Skin of body (tissue), 3 donors: ENCODE measurements at places on chromosomes 12 and 14.

GRCh38 chr12:64459394-64459891 lies 7.5 kb downstream of the TBK1 start:
- DNase-seq, result no peak

DNA sequence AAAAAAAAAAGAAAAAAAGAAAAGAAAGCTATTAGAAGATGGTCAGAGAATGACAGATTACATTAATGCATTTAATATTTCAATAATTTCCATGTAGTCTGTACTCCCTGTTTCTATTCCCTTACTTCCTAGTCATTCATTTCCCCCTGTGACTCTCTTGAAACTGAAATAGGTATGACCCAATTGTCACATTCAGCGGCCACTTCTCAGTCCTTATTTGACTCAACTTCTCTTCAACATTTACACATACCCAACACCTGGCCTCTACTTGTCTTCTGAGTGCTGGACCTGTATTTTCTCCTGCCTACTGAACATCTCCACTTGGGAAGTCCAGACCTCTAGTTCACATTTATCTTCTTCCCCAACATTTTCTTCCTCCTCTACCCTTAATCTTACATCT lies 7.2 kb downstream of the EEA1 start:
- DNase-seq, result no peak

- DNase-seq, result no peak
These were observed 24.5 kb upstream of the HECTD1 start for GRCh38 chr14:31232081-31232480.

DNA sequence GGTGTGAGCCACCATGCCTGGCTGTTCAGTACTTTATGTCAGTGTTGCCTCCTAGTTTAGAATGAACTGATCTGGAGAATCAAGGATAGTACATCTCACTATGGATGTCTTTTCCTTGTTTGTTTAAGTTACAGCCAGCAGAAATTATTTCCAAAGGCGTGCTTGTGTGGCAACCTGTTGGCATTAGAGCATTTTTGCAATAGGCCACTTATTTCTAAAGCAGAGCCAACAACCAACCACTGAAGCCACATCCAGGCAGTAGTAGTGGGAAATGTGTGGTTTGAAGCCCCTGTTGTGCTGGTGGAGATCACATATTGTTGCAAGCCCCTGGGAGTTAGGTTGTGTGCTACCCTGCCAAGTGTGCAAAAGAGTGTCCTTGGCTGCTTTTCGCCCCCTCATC lies 3.7 kb downstream of the ANO6 start:
- DNase-seq, result no peak

- no peak for DNase-seq
These were observed 428.3 kb upstream of the NOVA1 start for GRCh38 chr14:27026097-27026496.

GRCh38 chr14:96135285-96135684 lies 69.4 kb upstream of the BDKRB2 start:
- DNase-seq, result no peak

DNA sequence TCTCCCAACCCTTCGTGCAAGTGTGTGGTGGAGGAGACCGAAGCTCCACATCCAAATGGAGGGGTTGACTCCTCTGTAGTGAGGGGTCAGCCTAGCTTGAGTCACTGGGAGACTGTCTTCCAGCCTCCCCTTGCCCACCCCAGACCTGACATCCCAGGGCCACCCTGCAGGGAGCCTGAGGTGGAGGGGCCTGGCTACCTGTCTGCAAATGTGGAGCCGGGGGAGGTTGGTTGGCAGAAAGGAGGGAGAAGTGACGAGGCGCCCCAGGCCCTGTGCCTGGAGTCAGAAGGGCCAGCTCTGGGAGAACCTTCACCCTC lies 37.5 kb downstream of the NFKBIA start:
- DNase-seq, result no peak

GRCh38 chr14:101464310-101464983 lies 96.8 kb upstream of the DIO3 start:
- no peak for DNase-seq

- no peak for DNase-seq
These were observed 5.5 kb upstream of the GAS2L3 start for GRCh38 chr12:100567945-100568344.

GRCh38 chr12:117060929-117061305 lies 38.3 kb downstream of the TESC start:
- no peak for DNase-seq

- no peak for DNase-seq
These were observed 53.8 kb downstream of the GALNT9 start for GRCh38 chr12:132275631-132276030.

DNA sequence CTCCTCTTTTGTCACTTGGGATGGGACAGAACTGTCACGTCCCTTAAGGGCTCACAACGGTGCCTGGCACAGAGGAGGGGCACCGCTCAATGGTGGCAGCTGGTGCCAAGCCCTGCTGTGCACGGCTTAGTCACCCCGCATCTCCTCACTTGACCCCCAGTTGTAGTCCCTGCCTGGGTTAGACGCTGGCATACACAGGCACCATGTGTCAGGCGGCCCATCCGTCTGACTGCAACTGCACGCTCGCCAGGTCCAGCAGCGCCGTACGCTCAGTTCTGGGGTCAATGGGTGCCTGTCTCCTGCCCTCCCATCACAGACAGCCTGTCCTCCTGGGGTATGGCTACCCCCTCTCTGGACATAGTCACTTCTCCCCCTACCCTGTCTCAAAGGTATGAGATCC lies 1.6 kb upstream of the PACS2 start:
- no peak for DNase-seq

GRCh38 chr14:39430762-39431415 lies 1.3 kb downstream of the FBXO33 start:
- no peak for DNase-seq

- no peak for DNase-seq
These were observed 55.6 kb downstream of the SYNE3 start for GRCh38 chr14:95460647-95461478.

- no peak for DNase-seq
These were observed 71.9 kb upstream of the DACT1 start for GRCh38 chr14:58565832-58566231.

GRCh38 chr12:14257734-14258574 lies 107.5 kb upstream of the ATF7IP start:
- peak; percentile 100 for DNase-seq

GRCh38 chr14:24432259-24433131 lies 2.7 kb downstream of the KHNYN start:
- DNase-seq, result no peak

DNA sequence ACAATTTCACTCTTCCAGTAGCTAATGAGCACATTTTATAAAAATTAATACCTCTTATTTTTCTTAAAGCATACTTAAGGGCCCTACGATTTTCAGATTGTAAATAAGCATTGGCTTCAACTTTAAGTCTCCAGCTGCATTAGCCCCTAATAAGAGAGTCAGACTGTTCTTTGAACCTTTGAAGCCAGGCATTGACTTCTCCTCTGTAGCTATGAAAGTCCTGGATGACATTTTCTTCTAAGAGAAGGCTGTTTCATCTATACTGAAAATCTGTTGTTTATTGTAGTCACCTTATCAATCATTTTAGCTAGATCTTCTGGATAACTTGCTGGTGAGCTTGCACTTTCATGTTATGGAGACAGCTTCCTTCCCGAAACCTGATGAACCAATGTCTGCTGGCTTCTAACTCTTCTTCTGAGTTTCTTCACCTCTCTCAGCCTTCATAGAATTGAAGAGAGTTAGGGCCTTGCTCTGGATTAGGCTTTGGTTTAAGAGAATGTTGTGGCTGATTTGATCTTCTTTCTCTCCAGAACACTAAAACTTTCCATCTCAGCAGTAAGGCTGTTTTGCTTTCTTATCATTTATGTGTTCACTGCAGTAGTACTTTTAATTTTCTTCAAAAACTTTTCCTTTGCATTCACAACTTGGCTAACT lies 377.1 kb upstream of the RGS6 start:
- no peak for DNase-seq

- no peak for DNase-seq
These were observed 282.9 kb upstream of the FLRT2 start for GRCh38 chr14:85247071-85247470.

GRCh38 chr12:28759333-28759732 lies 389.7 kb upstream of the FAR2 start:
- DNase-seq, result no peak

DNA sequence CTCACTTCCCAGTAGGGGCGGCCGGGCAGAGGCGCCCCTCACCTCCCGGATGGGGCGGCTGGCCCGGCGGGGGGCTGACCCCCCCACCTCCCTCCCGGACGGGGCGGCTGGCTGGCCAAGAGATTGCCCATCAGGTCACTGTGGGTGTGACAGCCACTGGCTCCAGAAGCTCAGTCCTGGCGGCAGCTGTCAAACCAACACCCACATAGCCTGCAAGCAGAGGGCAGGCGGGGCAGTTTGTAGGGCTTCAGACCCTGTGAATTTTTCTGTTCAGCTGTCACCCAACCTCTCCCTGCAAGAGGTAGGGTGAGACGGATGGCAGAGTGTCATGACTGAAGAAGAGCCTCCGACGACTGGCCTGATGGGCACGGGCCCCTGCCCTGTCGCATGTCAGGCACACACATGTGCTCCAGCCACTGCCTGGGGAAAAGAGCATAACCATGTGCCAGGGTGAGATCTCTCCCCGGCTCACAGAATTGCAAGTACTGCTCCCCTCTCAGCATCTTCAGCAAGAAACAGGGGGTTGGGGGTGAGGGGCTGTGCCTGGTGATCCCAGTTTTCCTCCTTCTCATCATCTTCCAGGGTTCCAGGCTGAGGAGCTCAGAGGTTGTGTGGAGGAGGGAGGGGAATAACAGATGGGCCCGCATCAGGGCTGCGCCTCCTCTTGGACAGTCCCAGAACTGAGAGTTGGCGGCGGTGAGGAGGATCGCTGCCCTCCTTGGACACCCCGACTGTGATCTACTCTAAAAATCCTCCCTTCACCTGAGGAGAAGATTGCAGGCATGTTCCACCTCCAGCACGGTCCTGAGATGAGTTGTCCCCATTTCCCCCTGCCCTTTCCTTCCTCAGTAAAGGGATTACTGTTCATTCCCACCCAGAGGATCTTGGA lies 11.2 kb upstream of the PRPH start:
- no peak for DNase-seq

GRCh38 chr12:8698879-8699278 lies 1.1 kb downstream of the RIMKLB start:
- peak; percentile 29 for DNase-seq

DNA sequence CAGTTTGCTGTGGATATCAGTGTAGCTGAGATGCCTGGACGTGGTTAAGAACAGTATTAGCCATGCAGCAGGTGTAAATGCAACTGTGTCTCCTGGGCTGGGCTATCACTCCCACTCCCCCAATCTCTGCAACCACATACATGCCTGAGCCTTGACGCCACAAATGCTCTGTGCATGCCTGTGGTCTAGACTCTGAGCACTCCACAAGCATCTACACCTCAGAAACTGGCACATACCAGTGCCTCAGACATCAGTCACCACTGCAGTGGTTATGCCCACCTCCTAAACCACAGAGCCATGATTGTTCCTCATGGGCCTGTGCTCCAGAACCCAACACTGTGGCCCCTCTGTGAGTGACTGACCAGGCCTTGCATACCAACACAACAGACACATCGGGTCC lies 226.8 kb upstream of the ALG10 start:
- no peak for DNase-seq

DNA sequence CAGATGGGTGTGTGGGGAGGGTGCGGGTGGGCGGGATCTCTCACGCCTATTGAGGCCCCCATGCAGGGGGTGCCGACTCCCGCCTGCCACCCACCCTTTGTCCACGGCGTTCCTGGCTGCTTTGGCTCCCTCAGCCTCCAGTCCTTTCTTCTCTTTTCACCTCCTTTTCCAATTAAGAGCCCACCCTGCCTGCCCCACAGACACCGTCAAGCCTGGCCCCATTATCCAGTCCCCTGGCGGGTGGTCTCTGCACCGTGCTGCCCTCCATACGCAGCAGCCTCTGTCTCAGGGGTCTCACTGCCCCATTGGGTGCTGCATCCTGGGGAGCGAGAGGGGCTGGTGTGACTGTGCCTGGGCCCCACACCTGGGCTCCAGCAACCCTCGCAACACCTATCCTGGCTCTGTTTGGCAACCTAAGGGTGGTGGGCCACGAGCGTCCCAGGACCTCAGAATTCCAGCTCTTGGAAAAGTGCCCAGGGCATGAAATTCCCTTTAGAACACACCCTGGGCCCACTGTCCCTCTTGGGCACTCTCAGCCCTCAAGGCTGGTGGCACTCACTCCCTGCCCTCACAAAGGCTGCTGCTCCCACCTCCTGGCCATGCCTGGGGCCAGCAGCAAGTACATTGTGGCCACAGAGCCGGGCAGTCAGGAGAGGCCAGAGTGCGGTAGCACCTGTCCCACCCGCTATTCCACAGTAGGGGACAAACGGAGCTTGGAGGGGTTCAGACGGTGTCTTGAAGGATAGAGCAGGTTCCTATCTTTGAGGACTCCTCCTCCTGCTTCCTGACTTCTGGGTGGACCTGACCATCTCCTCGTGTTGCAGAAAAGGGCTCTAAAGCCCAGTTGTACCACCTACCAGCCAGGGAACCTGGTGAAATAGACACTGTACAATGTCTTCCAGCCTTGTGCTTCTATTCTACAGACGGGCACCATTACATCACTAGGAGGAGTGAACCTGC lies 114.1 kb downstream of the KIF26A start:
- no peak for DNase-seq

DNA sequence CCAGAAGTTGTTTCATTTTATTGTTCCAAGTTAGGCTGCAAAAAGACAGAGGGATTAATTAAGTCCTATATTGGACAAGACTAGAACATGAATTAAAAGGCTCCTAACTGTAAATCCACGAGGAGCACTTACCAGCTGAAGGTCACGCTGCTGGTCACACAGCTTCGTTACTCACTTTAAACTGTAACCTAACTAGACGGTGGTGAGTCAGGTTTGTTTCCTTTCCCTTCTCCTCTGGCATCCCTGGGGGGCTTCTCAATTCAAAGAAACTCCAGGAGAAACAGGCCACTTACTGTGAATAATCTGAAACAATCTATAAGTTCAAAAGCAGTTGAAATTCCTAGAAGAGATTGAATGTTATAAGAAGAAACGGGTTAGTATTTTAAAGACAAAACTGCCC lies 331.4 kb downstream of the BCAT1 start:
- no peak for DNase-seq

- no peak for DNase-seq
These were observed 147.4 kb upstream of the FOXN3 start for GRCh38 chr14:89564286-89564957.

DNA sequence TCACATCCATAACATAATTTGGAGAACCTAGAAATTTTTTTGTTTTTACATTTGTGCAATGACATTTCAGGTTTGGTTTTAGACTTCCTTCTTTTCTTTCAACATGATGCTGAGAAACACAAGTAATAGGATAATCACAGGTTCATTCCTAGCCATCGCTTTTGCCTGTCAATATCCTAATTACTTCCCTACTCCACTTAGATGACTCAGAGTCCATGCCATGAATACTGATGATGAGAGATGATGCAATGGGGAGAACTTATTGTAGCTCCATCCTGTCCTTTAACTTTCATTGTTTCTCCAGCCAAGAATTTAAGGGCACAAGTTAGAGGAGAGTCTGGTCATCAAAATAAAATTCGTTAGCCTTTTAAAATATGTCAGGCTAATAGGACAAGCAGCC lies 101.3 kb downstream of the PTPRO start:
- no peak for DNase-seq

- DNase-seq, result no peak
These were observed 17.8 kb upstream of the EIF2B2 start for GRCh38 chr14:74985028-74985310.
